ENCODE measurements at places on chromosomes 11 and 22. TPM values are rescaled to one million over a fixed set of nuclear protein-coding genes. Genes with fewer than 3 reads are reported as not detected.

DNA sequence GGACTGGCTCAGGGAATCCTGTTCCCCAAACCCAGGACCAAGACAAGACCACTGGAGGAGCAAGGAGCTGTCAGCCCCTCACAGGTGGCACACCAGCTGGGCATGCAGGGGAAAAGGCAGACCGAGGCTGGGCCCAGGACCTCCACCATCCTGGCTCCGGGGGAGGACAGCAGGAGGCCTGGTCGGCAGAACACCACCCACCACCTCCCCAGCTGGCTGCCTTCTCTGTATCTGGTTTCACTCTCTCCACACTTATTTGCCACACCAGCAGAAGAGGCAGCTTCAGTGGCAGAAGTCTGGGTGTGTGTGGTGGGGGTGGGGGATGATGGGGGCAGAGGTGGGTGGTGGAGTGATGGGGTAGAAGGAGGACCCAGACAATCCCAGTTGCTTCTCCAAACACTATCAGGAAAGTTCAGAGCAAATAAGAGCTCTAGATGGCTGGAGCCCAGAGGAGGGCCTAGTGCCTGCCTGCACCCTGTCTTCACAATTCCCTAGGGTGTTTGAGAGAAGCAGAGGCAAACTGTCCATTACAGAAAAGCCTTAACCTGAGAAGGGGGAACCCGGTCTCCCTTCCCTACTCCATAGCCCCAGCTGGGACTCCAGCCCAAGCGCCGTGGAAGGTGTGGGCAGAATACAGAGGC lies 51.9 kb upstream of the CDON start:
- DNase-seq: no peak

DNA sequence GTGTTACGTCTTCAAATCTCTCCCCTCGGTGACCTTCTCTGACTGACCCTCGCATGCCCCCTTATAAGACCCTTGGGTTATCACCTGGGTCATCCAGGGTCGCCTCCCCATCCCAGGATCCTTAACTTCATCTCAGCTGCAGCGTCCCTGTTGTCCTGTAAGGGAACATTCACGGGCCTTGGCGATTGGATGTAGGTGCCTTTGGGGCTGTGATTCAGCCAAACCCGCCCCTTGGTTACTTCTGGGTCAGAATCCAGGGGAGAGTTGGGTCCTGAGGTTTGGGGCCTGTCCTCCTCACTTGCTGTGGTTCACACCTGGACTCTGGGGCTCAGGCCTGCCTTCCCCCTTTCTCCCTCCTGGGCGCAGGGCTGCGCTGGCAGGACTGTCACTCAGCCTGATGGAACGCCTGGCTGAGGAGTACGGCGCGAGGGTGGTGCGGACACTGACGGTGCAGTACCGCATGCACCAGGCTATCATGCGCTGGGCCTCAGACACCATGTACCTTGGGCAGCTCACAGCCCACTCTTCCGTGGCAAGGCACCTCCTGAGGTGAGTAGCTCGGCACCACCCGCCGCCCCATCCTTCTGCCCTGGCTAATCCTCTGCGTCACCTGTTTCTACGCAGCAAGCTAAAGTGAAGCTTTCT lies 29.4 kb downstream of the IGHMBP2 start:
- no peak for DNase-seq

DNA sequence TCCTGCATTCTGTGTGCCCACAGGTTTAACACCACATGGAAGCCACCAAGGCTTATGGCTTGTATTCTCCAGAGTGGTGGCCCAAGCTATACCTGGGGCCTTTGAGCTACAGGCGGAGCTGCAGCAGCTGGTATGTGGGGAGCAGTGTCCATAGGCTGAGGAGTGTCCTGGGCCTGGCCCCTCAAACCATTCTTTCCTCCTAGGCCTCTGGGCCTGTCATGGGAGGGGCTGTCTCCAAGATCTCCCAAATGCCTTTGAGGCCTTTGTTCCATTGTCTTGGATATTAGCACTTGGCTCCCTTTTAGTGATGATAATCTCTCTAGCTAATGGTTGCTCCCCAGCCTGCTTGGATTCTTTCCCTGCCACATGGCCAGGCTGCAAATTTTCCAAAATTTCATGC lies 6.4 kb upstream of the TBC1D22A start:
- DNase-seq: no peak

TSSK2 gene
- polyA plus RNA-seq: not detected

DNA sequence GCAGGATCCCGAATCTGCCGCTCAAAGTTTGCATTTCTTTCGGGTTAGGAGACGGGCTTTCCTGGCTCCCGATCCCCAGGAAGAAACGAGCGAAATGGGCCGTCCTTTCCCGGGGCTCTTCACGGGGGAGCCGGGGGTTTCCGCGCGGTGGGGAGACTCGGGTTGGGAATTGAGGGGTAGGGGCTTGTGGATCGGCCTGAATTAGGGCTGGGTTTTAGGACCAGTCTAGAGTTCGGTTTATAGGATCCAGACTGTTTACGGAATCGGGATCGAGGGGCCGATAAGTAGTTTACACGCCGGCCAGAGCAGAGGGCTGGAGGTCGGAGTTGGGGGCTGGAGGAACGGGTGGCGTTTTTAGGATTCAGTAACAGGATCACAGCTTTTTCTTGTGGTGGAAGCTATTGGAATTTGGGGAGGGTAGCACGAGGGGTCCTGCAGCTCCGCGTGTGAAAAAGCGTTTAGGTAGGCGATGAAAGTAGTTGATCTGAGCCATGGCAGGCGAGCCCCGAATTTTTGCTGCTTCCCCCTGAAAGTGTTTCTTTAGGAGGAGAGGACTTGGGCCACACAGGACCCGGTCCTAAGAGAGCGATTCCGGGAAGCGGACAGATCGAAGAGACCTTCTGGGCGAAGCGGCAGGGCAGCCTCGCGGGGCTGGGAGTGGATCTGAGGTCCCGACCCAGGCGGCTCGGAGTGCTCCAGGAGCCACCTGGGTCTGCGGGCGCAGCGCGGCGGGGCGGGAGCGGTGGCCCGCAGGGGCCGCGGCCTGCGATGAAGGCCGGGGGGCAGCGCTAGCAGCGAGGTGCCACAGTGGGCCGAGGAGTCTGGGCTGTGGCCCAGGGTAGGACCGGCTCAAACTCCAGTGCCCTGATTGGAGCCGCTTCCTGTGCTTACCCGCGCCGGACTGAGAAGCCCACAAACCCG lies 1.6 kb downstream of the PKNOX2 start:
- DNase-seq: peak; percentile 43

DNA sequence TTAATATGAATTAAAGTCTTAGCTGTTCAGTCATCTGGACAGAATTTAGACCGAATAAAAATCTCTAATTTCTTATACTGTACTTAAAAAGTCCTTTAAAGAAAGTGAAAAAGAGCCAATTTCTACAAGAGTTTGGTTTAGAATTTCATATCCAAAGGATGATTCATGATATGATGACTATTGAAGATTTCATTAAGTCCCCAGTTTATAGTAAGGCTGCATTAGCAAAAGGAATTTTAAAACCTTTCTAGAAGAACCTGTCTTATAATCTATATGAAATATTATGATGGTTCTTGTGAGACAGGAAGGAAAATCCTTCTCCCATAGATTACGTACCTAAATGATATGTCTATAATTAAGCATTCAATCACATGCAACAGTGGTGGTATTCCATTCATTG lies 34.8 kb downstream of the TSG101 start:
- DNase-seq: no peak

GRCh38 chr22:22396741-22397291 lies 111.7 kb downstream of the ZNF280B start:
- no peak for DNase-seq

GRCh38 chr11:105315287-105315686 lies 175.7 kb upstream of the CARD18 start:
- no peak for DNase-seq

DNA sequence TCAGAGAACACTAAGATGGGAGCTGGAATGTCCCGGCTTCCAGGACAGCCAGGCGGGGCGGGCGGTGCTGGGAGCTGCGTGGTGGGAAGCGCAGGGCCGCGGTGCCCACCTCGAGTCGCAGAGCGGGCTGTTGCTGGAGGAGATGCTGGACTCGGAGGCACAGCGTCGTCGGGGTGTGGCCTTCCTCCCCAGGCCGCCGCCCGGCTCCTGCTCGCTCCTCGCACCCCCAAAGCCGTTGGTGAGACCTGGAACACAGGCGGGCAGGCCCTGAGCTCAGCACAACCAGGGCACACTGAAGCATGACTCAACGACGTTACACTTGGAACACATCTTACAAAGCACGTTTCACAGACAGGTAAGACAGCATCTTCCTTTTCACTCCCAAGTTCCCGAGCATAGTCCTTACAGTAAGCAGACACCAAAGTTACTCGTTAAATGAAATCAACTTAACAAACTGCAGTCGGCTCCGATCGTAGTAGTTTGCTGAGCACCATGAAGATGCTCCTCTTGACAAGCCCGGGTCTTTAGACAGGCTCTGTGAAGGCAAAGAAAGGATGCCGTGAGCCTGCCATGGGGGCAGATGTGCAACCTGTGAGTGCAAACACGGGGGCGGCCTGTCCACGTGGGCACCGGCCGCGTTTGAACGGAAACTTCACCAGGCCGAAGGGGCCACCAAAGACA lies 50.0 kb downstream of the BRD1 start:
- no peak for DNase-seq

GRCh38 chr11:47056261-47056915 lies 119.8 kb downstream of the CSTPP1 start:
- peak; percentile 81 for DNase-seq

- no peak for DNase-seq
Observed at GRCh38 chr22:36588285-36588684, 59.3 kb upstream of the EIF3D start.

DNA sequence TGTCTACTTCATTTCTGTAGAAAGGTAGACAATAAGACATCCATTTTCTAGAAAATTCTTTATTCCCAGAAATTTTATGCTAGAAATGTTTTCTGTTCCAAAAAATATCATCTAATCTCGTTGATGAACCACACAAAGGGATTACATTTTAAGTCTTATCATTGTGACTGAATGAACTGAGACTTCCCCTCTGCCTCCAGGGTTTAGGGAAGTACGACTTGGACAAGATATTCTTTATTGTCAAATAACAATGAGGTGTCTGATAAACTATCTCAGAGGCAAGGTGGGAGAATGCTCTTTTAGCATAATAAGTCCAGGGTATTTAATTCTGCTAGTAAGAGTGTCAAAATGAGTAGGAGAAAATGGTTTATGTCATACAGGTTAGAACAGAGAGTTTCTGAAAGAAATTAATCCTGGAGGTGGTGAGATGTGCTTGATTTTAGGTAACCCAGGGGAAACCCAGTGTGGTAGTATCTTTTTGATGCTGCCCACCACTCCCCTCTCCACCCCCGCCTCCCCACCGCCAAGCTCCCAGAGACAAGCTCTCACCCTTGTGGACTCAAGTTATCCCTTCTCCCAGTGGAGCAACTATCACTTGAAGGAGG lies 100.6 kb downstream of the CD44 start:
- DNase-seq: no peak

TRIM6 gene
- 1.4 TPM for polyA plus RNA-seq

DNA sequence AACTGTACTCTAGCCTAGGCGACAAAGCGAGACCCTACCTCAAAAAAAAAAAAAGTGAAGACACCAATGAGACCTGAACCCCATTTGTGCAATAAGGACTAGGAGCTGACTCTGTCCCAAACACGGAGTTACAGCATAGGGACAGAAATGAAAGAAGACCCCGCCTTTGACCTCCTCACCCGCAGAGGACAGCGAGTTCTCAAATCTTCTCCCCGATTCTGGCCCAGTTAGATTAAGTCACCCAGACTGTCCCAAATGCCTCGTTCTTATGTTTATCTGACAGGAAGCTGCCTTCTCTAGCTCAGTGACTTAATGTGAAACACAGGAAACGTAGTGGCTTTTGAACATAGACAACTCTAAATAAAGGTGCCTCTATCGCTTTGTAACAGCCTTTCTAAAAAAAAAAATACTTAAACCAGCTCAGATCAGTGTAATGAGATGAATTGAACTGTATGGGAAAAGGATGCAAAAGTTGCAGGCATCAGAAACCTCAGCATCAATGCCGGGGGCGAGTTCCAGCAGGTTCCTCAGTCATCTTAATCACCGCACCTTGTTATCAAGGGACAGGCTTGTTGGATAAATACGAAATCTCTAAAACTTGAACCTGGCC lies 10.6 kb downstream of the MYH9 start:
- no peak for DNase-seq

P2RY2 gene
- polyA plus RNA-seq: 1.1 TPM

DNA sequence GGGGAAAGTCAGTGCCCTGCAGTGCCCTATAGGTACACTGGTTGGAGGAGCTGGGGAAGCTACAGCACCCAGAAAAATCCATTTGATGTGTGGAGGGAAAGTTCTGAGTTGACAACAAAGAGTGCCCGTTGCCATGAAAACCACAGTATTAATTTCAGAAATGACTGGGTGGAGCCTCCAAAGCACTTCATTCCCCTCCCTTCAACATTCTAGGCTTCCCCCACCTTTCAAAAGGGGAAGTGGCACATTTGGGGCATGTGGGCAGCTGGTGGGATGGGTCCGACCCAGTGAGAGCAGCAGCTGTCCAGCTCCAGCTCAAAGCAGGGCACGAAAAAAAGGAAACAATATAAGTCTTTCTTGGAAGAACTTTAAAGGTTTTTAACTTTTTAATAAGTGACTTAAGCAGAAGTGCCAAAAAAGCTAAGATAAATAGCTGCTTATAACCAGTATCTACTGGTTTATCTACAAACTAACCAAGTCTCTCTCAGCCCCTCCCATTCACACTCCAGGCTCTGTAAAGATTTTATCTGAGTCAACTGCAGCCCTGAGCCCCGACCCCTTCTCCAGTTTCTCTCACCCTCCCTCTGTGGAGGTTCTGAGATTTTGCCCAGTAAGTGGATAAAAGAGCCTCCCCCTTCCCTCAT lies 9.0 kb upstream of the AHNAK start:
- DNase-seq: peak; percentile 89

DNA sequence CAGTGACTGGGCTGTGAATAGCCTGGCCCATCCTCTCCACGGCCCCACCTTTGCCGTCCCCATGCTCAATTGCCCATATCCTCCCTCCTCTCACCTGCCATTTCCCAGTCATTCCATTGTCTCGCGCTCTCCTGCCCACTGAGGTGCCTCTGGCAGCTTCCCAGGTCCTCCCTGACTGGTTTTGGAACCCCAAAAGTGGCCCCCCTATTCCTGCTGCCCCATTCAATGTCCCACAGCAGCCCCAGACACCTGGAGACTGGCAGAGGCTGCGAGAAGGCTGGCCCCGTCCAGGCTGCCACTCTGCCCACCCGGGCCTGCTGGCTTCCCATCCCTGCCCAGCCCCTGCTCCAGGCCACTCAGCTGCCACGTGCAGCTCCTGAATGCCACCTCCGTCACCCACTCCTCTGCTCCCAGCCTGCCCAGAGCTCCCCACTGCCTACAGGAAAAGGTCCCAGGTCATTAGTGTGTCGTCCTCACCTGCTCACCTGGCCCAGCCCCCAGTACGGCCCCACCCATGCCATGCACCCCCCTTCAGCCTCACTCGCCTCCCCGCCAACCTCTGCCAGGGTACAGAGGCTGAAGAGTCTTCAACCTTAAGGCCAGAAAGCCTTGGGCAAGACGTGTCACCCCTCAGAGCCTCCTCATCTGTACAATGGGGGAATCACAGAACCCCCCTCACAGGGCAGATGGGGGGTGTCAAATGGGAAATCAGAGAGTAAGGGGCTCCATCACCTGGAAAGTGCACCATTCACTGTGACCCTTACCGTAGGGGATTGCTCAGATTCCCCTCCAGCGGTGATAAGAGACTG lies 37.5 kb downstream of the KCNJ4 start:
- DNase-seq: no peak

GRCh38 chr11:9868641-9869040 lies 204.8 kb downstream of the SWAP70 start:
- no peak for DNase-seq

All from muscle of leg (tissue), 16 donors.